Stimulated activated CD8-positive, alpha-beta memory T cell treated with anti-CD3 and anti-CD28 coated beads, Interleukin-12 subunit alpha, Interleukin-12 subunit beta, amount 100 ng/mL, for 4 hours (primary cell): ENCODE measurements at places on chromosomes 5 and 9.

DNA sequence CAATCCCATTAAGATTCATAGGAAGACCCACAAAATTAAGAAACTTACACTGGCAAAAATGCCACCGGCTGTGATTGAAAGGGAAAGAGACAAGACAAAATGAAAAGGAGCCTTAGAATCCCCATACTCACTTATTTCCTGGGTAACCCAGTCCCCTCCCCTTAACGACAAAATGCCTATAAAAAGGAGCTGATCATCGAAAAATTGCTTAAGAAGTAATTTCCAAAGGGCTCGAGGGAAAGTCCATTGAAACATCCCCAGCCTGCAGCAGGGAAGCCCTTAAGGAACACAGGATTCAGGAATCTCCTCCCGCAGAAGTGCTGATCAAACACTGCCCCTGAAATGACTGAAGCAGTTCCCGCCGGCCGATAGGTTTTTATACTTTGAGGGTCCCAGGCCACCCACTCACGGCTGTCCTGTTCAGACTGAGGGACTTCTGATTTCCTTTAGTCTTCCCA lies 677 bp upstream of the ZNF79 start:
- no peak for DNase-seq

DNA sequence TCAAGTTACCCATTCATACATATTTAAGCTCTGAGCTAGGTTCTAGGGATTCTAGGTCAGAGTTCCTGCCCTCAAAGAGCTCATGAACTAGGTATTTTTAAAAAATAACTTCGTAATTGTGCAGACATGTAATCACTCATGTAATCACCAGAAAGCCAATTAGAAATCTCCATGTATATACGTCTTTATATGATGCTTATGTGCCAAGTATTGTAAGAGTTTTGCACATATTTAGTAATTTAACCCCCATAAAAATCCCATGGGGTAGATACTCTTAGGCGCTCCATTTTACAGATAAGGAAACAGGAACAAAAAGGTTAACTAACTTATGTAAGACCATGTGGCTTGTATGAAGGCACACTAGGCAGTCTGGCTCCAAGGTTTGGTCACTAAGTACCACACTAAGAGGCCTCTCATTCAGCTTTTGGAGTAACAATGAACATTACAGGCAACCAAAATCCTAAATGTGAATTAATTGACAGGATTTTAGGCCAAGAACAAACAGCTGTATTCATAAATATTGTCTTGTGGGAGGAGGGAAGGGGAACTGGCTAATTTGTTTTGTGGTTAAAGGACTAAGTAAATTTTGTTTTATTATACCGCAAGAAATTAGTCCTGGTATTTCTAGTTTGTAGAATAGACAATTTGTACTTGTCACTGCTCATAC lies 1.7 kb upstream of the OTULINL start:
- no peak for DNase-seq

GRCh38 chr9:88738709-88739108 lies 203.7 kb downstream of the NXNL2 start:
- no peak for DNase-seq

- DNase-seq: no peak
Measured at GRCh38 chr5:52810426-52810825, 22.7 kb downstream of the ITGA1 start.

DNA sequence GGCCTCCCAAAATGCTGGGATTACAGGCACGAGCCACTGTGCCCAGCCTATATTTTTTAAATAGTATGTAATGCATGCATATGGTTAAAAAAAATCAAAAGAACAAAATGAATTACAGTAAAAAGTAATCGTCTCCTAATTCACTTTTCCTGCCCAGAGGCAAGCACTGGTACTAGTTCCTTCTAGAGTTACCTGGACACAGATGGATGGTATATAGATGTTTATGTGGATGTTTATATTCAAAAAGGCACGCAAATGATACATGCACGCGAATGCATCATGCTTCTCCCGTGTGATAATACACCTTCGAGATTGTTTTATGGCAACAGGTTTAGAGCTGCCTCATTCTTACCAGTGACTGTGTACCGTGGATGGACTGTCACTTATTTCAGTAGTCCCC lies 21.4 kb downstream of the ABL1 start:
- no peak for DNase-seq

DNA sequence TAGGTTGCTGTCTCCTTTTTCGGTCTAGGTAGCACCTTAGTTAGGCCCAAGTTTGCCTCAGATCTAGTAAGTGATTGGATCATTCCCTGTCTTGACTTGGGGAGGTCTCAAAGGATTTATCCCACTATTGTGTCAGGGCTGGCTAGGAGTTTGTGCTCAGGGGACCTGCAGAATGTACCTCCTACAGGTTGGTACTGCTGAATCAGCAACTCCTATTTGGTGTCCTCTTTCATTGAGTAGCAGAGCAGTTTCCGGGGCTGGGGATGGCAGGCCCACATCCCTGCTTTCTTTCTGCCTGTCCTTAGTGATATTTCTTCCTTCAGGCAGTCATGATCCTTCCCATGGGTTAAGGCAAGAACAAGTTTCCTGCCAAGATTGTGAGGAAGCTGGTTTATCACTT lies 192.9 kb upstream of the CCNH start:
- DNase-seq: no peak

- no peak for DNase-seq
Measured at GRCh38 chr5:17255471-17256021, 38.1 kb downstream of the BASP1 start.

GRCh38 chr5:117041926-117042595 lies 467.4 kb upstream of the SEMA6A start:
- DNase-seq: no peak

DNA sequence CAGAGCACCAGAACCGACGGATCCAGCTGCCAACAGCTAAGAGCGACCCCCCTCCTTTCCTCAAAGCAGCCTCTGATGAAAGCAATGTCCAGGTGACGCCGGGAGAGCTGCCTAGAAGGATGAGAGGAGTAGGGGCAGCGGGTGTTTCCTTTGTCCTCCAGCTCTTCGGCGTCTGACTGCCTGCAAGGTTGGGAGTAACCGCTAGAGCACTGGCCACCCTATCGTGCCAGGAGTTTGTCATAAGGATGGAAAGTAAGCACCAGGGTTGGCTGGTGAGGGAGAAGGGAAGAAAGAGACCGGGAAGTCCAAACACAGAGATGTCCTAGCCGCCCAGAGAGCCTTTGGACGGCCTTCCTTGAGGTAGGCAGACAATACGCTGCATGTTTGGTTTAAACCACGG lies 10.8 kb downstream of the MRPL36 start:
- no peak for DNase-seq

DNA sequence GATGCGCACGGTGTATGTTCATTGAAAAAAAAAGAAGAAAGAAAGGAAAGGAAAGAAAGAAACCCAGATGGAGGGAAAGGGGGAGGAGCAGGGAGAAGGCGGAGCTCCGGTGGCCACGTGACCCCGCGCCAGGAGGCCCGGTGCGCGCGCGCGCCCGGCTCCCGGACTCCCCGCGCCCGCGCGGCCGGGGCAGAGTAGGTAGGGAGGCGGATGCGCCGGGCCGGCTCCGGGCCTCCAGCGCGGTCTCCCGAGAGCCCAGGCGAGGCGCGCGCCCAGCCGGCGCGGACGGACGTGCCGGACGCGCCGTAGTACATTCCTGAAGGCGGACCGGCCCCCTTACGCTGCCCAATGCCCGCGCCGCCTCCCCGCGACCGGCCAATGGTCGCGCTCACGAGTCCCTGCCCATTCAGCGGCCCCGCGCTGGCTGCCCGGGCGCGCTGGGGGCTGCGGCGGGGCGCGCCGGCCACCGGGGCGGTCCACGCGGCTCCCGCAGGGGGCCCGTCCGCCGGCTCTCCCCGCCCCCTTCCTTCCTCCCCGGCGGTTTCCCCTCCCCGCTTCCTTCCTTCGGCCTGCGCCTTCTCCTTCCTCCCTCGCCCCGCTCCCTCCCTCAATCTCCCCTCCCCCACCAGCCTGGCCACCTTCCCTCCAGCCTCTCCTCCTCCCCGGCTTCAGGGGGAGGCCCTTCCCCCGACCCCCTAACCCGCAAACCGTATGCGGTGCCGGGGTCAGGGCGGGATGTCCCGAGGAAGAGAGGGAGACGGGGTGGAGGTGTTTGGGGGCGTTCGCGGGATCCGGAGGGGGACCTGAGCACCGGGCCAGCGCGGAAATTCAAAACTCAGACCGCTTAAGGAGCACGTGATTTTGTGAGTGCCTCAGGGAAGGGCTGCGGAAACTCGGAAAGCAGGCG lies 5.8 kb downstream of the PTCH1 start:
- DNase-seq: peak; percentile 75

DNA sequence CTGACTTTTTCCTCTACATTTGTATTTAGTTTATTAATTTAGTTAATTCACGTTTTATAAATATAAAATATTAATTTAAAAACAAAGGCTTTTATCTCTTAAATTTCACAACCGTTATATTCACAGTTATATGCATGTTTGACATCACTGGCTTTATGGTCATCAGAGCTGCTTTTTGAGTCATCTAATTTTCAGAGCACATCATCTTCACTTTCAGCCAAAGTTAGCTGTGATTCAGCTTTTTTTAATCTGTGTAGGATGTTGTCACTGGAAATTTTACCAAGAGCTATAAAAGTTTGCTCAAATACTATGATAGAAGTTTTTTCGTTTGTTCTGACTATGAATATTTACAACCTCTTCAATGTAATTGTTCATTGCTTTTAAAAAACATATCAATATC lies 12.4 kb downstream of the CDC37L1 start:
- no peak for DNase-seq

DNA sequence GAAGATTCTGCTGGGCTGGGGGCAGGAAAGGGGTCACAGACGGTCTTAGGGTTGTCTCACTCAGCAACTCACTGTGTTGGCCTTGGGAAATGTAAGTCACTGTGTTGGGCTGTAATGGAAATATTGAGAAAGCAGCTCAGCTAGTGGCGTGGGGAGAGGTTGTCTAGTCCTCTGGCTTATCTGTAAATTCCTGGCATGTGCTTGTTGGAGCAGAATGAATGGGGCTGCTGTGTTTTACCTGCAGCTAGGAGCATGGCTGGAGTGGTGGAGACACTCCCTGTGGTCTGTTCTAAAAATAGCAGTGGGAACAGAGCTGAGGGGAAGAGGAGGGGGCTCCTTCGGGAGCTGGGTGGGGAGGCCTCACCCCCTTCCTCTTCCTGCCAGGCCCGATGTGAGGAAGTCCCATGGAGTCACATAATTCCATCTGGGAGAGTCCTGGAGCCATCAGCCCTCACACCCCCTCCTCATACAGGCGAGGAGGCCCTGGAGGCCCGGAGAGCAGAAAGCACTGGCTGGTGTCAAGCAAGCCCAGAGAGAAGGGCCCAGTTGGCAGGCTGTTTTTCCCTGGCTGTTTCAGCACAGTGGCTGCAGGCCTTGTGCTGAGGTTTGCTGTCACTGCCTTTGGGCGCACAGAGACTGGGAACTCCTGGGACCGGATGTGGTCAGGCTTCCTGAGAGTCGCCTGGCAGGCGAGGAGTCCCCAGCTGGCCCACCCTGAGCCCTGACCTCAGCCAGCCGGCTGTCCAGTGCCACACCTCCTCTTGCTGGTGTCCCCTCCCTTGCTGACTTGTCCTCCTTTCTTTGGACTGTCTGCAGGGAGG lies 84.9 kb downstream of the RGS3 start:
- DNase-seq: no peak

- no peak for DNase-seq
Measured at GRCh38 chr5:8062521-8062920, 193.6 kb downstream of the MTRR start.

DNA sequence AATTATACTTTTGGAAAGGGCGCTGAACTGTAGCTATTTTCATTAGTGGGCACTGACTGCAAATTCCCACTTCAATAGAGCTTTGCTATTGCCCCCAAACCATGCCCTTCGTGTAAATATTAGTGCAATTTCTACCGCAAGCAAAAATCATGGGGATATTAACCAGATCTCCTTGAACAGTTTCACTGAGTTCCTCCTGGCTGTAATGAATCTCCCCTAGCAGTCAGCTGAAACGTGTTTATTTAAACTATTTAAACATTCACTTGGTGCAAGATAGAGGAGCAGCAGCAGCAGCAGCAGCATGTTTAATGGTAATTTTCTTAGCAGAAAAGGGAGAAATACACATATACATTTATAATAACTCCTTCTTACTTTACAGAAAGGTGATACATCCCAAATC lies 54.4 kb downstream of the ARRDC3 start:
- no peak for DNase-seq

GRCh38 chr5:75571547-75571946 lies 39.7 kb upstream of the ANKDD1B start:
- no peak for DNase-seq

DNA sequence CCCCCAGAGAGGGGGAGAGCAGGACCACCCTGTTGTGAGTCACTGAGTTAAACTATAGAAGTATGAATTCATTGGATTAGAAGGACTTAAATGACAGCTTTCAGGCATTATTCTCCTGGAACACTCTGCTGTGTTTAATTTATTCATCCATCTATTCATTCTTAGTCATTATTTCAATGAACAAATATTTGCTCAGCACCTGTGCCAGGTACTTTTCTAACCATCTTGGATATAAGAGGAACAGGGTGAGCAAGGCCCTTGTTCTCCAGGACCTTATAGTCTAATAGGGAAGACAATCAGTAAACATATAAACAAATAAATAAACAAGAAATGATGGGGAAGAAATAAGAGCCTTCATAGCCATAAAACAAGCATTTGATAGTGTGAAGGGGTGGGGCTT lies 483.9 kb upstream of the BRINP1 start:
- DNase-seq: no peak

DNA sequence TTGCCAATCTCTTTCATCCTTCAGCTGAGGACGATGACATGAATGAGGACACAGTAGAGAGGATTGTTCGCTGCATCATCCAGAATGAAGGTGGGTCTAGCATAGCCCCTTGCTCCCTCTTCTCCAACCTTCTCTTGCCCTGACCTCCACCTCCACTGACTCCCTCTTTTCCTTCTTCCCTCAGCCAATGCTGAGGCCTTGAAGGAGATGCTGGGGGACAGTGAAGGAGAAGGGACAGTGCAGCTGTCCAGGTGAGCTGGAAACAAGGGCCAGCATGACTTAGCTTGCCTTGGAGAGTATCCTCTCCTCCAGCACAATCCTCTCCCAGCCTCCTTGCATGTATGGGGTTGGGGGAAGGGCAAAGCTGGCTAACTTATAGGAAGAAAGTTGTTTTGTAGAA lies 2.0 kb downstream of the RELL2 start:
- DNase-seq: no peak

- no peak for DNase-seq
Measured at GRCh38 chr5:178527458-178528307, 62.5 kb downstream of the COL23A1 start.

- DNase-seq: no peak
Measured at GRCh38 chr9:5949103-5949699, 58.5 kb downstream of the MLANA start.

- DNase-seq: no peak
Measured at GRCh38 chr9:133246562-133246961, 28.4 kb downstream of the ABO start.
